ENCODE measurements at places on chromosomes 2 and 18.

GRCh38 chr2:238097201-238097987 is 2.7 kb upstream of the ESPNL start:
- no peak for DNase-seq

GRCh38 chr2:32330136-32330535 is 26.7 kb upstream of the BIRC6 start:
- no peak for DNase-seq

- no peak for DNase-seq
Observed at GRCh38 chr2:119710281-119710680, 31.3 kb downstream of the TMEM177 start.

DNA sequence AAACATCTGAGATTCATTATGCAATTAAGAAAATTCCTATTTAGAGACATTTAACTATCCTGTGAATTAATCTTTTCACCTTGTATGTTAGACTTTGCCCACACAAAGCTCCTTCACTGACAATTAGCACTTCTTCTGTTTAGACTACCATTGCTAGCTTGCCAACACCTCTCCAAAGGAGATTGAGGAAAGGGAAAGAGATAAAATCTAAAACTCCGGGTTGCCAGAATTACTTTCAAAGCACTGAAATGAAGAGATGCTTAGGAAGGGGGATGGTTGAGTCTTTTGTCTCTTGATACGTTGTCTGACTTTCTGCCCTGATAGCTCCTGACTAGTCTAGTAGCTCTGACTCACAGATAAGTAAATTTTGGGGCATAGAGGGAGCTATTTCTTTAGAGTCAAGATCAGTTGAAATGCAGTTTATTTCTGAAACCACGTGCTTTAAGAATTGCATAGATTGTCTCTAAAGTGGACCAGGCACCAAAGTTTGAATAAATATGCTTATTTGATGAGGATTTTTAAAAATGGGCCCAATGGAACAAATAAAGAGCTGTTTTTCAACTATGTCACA is 74.1 kb upstream of the DSEL start:
- no peak for DNase-seq

DNA sequence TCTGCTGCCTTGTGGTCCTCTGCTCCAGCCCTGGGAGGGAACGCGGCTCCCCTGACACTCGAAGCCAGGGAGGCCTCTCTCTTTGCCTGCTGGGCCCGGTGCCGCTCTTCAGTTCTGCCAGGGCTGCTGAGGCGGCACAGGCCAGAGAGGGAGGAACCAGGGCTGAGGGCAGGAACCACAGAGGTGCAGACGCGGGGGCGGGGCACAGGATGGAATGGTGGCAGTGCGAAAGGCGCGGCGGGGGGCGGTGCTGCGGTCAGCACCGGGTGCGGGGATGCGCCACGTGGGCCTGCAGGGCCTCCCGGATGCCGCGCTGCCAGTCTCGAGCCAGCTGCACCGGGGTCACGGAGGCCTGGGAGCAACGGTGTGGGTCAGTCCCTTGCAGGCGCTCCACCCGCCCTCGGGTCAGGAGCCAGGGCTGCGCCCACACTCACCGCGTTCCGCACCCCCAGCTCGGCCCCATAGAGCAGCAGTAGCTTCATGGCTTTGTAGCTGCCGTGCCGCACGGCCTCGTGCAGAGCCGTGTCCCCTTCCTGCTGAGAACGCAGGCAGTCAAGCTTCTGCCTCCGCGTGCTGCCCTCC is 4.4 kb downstream of the ANKRD23 start:
- no peak for DNase-seq

DNA sequence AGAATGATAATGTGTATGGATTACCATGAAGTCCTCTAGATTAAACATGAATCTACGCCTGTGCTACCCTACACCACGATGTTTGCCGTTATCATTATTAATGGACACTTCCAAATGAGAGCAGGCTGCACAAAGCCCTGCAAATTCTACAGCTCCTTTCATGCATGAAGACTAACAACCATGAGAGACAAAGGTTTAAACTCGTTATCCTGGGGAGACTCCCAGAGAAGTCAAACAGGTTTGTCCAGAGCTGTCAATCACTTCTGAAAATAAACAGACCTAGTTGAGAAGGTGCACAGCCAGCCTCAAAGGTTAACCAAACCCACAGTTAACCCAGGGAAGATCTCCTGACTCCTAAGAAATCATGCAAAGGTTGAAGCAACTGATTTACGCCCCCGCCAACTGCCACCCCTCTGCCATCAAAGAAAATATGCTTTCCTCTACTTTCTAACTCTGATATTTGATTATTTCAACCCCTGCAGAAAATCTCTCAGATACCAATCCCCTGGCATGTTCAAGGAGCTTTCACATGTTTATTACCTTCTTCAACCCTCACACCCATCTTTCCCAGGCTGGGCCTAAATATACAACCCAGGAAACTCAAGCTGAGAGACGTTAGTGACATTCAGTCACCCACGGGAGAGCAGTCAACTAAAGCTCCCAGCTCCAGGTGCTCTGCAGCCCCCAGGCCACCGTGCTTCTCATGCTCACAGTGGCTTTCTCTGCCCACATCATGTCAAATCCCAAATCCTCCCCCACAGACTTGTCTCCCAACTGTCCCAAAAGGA is 35.9 kb downstream of the MYO5B start:
- no peak for DNase-seq

DNA sequence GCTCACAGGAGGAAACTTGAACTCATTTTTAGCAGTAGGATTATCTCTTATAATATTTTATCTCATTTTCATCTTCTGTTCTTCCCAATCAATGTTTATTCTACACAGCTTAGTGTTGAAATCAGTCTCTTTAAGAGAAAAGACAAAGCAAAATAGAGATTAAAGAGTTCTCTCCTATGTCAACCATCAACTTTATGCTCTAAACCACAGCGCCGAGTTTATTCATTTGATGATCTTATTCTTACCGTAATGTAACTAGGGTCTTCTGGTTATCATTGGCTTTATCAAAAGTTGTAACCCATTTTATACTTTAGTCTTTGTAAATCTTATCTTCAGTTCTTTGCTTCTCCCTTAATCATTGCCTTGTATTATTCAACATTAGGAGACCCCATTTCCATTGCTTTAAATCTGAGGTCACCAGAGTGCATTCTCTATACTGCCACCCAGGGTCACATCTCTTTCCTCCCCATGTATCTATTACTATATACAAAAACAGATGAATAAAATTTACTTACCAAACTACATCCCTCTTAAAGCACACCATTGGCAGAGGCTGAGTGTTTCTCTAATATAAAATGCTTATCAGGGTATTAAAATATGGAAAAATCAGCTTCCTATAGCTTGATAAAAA is 22.8 kb upstream of the ERMN start:
- no peak for DNase-seq

DNA sequence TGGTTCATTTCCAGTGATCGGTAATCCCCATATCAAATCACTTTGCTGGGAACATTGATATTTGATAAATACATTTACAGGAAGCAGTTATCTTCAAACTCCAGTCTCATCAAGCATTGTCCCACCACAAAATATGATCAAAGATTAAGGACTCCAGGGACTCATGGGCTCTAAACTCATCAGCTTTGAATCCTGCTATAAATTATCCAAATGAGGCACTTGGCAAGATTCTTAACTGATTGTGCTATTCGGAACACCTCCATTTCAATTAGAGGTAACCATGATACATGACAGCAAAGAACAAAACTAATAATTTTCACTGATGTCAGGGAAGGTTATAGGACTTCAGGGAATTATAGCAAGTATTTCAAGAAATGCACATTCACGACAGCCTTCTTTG is 1088.1 kb upstream of the PIK3C3 start:
- no peak for DNase-seq

DNA sequence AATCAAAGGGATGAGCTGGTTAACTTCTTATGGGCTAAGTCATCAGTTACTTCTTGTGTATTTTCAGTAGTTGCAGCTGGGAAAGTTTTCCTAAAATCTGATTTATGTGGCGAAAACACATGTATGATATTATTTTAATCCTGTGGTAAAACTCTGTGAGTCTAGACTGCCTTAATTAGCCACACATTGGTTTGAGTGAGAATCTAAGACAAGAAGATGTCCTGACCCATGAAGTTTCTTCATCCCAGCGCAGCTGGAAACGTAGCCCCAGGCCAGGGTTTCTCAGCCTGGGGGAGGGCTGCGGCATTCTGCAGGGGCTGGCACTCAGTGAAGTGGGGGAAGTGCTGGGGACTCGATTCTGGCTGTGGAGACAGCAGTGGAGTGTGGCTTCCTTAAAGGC is 44.7 kb upstream of the INHBB start:
- no peak for DNase-seq

- DNase-seq = no peak
Observed at GRCh38 chr2:109437325-109438090, 176.3 kb downstream of the SEPTIN10 start.

- no peak for DNase-seq
Observed at GRCh38 chr2:241794250-241794823, 14.7 kb upstream of the NEU4 start.

DNA sequence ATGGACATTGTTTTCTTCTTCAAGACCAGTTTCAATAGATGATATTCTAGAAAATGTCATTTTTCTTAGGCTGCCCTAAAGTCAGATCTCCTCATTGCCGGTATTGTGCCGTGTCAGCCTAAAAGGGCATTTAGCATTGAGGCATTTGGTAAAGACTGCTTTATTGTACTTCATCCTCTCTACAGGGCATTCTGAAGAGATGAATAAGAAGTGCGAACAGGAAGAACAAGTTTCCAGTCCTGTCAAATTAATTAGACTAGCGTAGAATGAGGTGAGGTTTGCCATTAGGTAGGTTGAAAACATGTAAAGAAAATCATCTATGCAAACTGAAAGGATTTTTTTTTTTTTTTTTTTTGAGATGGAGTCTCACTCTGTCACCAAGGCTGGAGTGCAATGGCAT is 60.6 kb downstream of the ETAA1 start:
- DNase-seq = no peak

DNA sequence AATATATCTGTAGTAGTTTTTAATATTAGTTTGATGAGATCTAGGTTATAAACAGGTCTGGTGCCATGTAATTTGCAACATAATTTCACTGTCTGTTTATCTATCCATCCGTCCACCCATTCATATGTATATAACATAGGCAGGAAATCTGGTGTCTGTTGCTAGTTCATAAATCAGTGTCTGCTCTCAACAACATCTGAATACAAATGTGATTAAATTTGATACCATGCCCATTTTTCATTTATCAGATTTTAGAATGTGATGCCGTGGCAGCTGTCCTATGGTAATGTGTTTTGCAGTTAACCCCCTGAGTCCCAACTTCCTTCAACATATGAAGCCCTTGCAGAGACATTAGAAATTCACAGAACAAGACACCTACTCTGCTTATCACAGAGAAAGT is 228.4 kb downstream of the CMPK2 start:
- DNase-seq = no peak

DNA sequence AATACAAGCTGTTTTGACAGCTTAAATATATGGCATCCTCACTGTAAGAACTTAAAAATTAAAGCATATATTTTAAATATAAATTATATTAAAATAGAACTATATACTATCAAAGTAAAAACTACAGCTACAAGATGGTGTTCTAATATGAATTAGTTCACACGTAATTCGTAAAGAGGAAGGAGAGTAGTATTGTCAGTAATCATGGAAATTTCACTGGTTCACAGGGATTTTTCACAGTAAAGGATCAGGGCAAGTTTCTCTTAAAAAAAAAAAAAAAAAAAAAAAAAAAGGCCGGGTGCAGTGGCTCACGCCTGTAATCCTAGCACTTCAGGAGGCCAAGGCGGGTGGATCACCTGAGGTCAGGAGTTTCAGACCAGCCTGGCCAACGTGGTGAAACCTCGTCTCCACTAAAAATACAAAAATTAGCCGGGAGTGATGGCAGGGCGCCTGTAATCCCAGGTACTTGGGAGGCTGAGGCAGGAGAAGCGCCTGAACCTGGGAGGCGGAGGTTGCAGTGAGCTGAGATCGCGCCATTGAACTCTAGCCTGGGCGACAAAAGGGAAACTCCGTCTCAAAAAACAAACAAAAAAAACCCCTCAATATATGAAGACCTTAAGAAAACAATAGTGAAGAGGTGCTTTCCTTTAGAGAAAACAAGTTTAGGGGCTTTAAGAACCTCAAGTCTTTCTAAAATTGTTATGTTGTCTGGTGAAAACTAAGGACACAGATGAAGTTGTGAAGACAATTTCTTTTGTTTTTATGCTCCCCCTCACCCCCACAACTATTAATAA is 32.5 kb downstream of the PNO1 start:
- no peak for DNase-seq

DNA sequence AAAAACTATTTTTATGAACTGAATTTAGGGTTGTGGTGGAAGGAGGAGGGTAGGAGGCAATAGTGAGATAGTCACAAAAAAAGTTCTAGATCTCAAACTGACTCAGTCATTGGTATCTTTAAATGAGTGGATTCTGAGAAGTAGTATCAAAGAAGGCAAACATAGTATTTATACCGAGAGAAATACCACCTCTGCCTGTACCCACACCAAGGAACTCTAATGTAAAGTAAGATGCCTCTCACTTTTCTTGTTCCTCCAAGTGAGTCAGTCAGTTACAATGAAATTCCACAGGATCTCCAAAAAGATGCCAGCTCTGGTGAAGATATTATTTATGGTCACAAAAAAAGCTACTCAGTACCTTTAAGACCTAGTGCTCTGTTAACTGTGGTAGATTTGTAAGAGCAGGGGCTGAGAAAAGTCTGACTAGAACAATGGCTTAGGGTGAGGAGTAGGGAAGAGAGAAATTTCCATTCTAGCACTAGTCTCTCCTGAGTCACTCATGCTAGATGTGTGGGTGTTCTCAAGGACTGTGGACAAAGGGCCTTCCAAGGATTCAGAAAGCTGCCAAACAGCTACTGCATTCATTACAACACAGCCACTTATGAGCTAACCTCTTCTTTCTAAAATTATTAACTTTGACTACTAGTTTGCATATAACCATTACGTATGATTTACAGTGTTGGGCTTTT is 36.3 kb downstream of the YWHAQ start:
- DNase-seq = no peak

- no peak for DNase-seq
Observed at GRCh38 chr2:64617631-64618151, 36.0 kb downstream of the SERTAD2 start.

- no peak for DNase-seq
Observed at GRCh38 chr2:14199040-14199439, 433.5 kb upstream of the LRATD1 start.

GRCh38 chr2:15734674-15735483 is 143.2 kb downstream of the DDX1 start:
- no peak for DNase-seq

GRCh38 chr2:134277223-134277622 is 23.4 kb downstream of the MGAT5 start:
- DNase-seq = no peak

- DNase-seq = no peak
Observed at GRCh38 chr2:26721115-26722032, 28.9 kb downstream of the KCNK3 start.

DNA sequence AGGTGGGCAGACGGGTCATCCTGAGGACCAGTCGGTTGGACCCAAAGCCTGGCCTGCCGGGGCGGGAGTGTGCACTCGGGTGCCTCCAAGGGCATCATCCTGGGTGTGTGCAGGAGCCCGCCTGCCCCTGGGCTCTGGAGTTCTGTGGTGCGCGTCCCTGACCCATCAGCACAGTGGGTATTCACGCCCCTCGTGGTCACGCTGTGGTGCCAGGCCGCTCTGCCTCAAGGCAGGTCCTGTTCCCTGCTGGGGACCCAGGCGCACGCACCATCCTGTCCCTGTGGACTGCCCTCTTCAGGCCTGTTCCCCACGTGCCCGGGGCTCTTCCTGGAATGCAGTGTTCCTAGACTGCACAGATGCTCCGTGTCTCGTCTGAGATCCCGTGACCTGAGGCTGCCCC is 14.3 kb upstream of the D2HGDH start:
- no peak for DNase-seq

- no peak for DNase-seq
Observed at GRCh38 chr2:160014227-160014626, 48.2 kb downstream of the PLA2R1 start.

- DNase-seq = no peak
Observed at GRCh38 chr2:36680012-36680411, 16.5 kb upstream of the VIT start.

Data from CMK (cell line).